ENCODE measurements at places on chromosomes 7 and 10. TPM values are rescaled to one million over a fixed set of nuclear protein-coding genes. Genes with fewer than 3 reads are reported as not detected.

PTPN20 gene
- 0.33 TPM for total RNA-seq

MYO1G gene
- total RNA-seq, result under 0.01 TPM

SLC35G1 gene
- total RNA-seq, result 6.0 TPM

FKBP6 gene
- total RNA-seq, result not detected

UCMA gene
- not detected for total RNA-seq

AFAP1L2 gene
- 0.29 TPM for total RNA-seq

SPDYE9 gene
- under 0.01 TPM for total RNA-seq

PNLIPRP2 gene
- not detected for total RNA-seq

COL13A1 gene
- total RNA-seq, result 21.5 TPM

NOLC1 gene
- total RNA-seq, result 28.4 TPM

BMS1 gene
- 13.6 TPM for total RNA-seq

VAX1 gene
- not detected for total RNA-seq

FAM180A gene
- 80.0 TPM for total RNA-seq

LDB3 gene
- total RNA-seq, result not detected

TAS2R5 gene
- 1.7 TPM for total RNA-seq

PCDH15 gene
- under 0.01 TPM for total RNA-seq

CHST15 gene
- total RNA-seq, result 0.73 TPM

GDF2 gene
- not detected for total RNA-seq

SMARCD3 gene
- 47.0 TPM for total RNA-seq

LRRD1 gene
- not detected for total RNA-seq

STX1A gene
- 16.3 TPM for total RNA-seq

All from smooth muscle cell of trachea (primary cell).